ENCODE measurements at places on chromosomes 5 and 9.
A peak's percentile ranks its signal among the peaks of the same experiment; 100 is the strongest.

- no peak for DNase-seq
Measured at GRCh38 chr9:17863213-17863883, 284.5 kb downstream of the SH3GL2 start.

GRCh38 chr5:126023994-126024441 is 399.2 kb upstream of the GRAMD2B start:
- no peak for DNase-seq

GRCh38 chr9:79581388-79581787 is 9.6 kb downstream of the TLE4 start:
- no peak for DNase-seq

DNA sequence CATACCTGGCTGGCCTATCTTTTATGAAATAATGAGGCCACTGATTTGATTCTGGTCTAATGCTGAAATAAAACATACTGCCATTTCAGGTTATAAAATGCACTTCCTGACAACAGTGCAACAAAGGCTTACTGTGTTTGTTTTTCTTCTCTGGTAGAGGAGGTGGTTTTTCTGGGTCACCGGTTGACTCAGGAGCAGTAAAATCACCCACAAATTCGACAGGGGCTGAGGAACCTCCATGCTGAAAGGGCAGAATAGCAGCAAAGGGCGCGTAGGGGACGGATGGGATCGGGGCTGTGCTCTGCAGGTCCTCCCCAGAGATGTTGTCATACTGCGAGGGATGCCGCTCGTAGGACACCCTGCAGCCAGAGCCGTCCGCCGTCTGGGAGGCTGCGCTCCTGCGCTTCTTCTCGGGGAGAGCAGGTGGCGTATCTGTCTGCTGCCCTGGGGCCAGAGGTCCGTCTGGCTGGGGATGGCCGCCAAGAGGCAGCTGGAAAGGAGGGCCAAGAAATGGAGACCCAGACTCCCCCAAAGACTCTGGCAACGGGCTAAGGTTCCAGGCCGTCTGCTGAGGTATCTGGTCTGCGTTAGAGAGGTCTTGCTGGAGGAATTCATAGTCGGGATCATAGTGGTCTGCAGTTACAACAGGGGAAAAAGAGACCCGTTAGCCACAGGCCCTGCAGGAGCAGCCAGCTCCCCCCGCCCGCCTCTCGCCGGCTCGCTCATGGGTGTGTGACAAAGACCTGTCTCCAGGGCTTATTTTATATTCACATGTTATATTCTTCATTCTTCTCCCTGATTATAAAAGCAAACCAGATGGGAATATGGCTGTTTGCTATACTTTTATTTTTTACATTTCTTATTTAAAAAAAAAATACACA is 80.7 kb downstream of the PRRT1B start:
- no peak for DNase-seq

- DNase-seq = peak; percentile 49
Measured at GRCh38 chr9:121670431-121670830, 19.0 kb downstream of the DAB2IP start.

GRCh38 chr9:121556580-121556979 is 56.9 kb upstream of the GGTA1 start:
- DNase-seq = peak; percentile 90

DNA sequence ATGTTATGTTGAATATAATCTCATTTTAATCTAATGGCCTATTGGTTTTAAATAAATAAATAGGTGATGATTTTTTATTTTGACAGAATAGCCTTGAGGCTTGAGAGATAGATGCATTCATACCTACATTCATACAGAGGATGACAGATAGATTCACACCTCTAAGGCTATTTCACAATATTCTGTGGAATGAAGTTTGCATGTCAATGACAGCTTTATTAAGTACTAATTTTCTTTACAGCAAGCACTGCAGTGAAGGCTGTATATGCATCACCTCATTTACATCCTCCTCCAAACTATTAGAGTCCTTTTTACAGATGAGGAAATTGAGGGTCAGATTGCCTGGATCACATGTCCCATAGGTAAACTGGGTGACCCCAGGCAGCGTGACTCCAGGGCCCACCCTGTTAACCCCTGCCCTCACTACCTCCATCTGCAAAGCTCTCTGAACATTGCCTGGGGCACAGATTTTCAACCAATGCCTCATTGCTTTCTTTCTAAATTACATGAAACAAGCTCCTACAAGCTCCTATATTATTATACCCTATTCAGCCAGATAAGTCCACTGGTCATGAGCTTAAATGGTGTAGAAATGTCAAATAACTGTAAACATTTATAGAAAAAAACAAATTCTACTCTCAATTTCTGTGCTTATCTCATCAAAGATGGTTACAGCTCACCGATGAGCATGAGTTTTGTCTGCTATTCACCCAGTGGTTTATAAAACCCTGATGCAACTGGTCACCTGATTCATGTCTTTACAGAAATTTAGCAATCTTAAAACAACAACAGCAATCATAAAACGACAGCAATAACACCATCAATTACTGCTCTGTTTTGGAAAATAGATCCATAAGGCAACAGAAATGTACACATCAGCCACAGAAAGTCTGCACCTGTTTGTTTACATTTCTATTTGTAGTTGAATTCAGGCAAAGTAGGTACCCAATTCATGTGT is 338.0 kb downstream of the NSG2 start:
- no peak for DNase-seq

Measured in HT1080 (cell line).